ENCODE measurements at places on chromosomes 1 and 21.
A peak's percentile ranks its signal among the peaks of the same experiment; 100 is the strongest.

DNA sequence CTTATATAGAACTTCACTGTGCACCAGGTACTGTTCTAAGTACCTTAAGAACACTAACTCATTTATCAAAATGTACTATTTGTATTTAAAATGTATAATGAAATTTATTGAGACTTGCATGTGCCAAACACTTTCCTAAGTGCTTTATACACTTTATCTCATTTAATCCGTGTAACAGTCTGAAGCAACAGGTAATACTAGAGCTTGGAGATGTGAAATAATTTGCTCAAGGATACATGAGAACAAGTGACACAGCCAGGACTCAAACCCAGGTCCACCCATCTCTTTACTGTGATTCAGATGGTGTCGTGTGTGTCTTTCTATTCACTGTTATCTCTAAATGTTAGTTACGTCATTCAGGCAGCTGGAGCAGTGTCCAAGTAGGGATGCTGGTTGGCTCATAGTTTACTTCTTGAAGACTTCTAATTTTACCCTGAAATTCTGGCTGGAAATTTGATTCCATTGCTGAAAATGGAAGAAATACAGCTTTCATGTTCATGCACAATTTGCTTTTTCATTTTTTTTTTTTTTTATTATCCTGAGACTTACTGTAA, 169.7 kb upstream of the UBE2U start:
- H3K4me1 ChIP-seq = peaks cover under 1% of the 10 kb centered on the region
- no peaks in the 10 kb centered on the region for H3K27me3 ChIP-seq
- DNase-seq = no peak
- H3K4me3 ChIP-seq = no peak overlapping the region
- no peak overlapping the region for H3K27ac ChIP-seq
- H3K36me3 ChIP-seq = no peaks in the 10 kb centered on the region

- H3K4me3 ChIP-seq = no peak overlapping the region
- H3K27ac ChIP-seq = no peak overlapping the region
- H3K27me3 ChIP-seq = no peaks in the 10 kb centered on the region
- peaks cover 11% of the 10 kb centered on the region for H3K4me1 ChIP-seq
- no peaks in the 10 kb centered on the region for H3K36me3 ChIP-seq
Observed at GRCh38 chr1:24027838-24028468, 47.8 kb upstream of the SRSF10 start.

DNA sequence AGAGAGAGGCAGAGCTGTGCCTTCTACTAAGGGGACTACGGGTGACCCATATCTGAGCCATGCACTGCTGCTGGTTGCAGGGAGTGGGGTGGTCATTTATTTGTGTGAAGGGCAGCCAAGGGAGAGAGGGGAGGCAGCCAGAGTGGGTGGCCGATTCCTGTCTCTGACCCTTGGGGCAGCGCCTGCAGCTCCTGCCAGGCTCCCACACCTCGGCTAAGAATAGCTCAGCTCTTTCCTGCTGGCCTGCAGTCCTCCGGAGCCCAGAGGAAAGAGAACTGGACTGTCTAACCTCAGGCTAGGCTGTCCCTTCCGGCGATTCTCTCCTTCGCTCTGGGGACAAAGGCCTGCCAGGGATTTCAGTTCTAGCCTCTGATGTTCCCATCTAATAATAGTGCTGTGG, 11.6 kb upstream of the CD34 start:
- peak overlapping the region; percentile 66 for H3K27ac ChIP-seq
- H3K36me3 ChIP-seq = no peaks in the 10 kb centered on the region
- no peak overlapping the region for H3K4me3 ChIP-seq

DNA sequence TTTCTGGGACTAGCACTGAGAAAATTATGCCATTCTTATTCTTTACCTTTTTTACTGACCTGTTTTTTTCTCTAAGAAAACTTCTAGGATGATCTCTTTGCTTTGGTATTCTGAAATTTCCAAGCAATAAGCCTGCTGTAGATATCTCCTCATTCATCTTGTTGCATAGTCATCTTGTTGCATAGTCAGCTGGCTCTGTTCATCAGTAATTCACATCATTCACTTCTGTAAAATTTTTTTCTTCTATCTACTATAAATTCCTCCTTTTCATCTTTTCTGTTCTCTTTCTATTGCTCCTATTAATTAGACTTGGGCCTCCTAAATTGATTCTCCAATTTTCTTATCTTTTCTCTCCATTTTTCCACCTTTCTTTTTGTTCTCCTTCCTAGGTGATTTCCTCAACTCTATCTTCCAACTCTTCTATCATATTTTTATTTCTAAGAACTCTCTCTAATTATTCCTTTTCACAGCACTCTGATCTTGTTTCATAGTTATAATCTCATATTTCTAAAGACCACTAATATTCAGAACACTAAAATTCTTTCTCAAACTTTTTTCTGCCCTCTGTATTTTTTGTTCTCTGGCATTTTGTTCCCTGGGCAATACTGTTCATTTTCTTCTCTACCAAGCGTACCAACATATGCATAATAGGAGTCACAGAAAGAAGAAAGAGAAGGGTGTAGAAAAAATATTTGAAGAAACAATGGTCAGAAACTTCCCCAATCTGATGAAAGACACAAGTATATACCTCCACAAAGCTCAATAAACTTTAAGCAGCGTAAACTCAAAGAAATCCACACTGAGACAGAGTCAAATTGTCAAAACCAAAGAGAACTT, 17.7 kb downstream of the TUT4 start:
- no peak overlapping the region for H3K27ac ChIP-seq
- no peaks in the 10 kb centered on the region for H3K4me1 ChIP-seq
- no peak overlapping the region for H3K4me3 ChIP-seq
- H3K36me3 ChIP-seq = no peaks in the 10 kb centered on the region

- no peaks in the 10 kb centered on the region for H3K36me3 ChIP-seq
- H3K4me1 ChIP-seq = peaks cover 9% of the 10 kb centered on the region
- no peak for DNase-seq
- no peak overlapping the region for H3K27ac ChIP-seq
Observed at GRCh38 chr1:203360547-203361185, 9.7 kb upstream of the FMOD start.

- DNase-seq = no peak
- no peak overlapping the region for H3K4me3 ChIP-seq
- H3K4me1 ChIP-seq = no peaks in the 10 kb centered on the region
- H3K36me3 ChIP-seq = no peaks in the 10 kb centered on the region
Observed at GRCh38 chr1:198845851-198846250, 207.0 kb downstream of the PTPRC start.

- no peak overlapping the region for H3K27ac ChIP-seq
- H3K36me3 ChIP-seq = no peaks in the 10 kb centered on the region
- no peaks in the 10 kb centered on the region for H3K4me1 ChIP-seq
- no peaks in the 10 kb centered on the region for H3K27me3 ChIP-seq
- no peak for DNase-seq
- H3K4me3 ChIP-seq = no peak overlapping the region
Observed at GRCh38 chr1:64403331-64403730, 66.6 kb upstream of the CACHD1 start.

DNA sequence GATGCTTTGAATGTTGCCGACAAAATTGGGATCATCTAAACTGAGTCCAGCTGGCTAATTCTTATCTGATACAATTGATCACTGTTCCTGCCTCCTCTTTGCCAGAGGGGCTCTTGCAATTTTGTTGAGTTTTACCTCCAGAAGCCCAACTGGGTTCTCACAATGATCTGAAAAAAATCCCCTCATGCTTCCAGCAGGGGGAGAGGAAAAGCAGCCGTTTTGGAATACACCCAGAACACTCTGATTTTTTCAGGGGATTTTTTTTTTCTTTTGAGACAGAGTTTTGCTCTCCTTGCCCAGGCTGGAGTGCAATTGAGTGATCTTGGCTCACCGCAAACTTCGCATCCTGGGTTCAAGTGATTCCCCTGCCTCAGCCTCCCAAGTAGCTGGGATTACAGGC, 13.9 kb upstream of the RERE start:
- DNase-seq = no peak
- H3K27ac ChIP-seq = no peak overlapping the region
- no peak overlapping the region for H3K4me3 ChIP-seq
- no peaks in the 10 kb centered on the region for H3K36me3 ChIP-seq

- H3K27me3 ChIP-seq = no peaks in the 10 kb centered on the region
- no peak for DNase-seq
- no peak overlapping the region for H3K27ac ChIP-seq
- H3K4me3 ChIP-seq = no peak overlapping the region
- H3K36me3 ChIP-seq = peaks cover 10% of the 10 kb centered on the region
Observed at GRCh38 chr1:20871419-20871818, 84.3 kb upstream of the HP1BP3 start.

DNA sequence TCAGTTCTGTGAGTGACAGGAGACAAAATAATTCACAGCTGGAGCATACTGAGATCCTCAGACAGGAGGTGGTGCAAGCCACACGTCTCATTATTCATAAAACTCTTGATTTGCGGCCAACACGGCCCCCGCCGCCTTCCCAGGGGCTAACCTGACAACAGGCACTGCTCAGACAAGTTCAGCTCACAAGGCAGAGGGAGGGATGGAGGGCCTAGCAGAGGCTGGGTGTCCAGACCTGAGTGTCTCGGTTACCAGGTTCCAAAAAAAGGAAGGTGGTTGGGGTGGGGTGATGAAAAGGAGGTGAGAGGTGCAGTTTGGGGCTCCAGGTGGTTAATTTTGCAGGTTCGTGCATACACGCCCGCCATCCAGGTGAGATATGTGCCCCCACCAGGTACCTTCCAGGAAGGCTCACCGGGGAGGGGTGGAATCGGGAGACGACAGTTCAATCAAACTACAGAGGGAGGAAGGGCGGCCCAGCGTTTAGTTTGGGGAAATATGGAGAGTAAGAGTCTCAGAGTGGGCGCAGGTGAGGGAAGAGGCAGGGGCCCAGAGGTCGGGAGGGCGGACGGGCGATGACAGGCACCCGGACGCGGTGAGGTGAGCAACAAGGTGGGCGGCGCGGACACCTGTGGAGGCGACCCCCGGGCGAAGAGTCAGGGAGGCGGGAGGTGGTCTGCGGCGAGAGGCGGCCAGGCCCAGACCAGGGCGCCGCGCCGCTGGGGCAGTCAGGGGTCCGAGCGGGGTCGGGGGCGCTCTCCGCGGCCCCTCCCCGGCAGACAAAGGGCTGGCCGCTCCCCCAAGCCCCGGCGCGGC, 629 bp downstream of the CTNNBIP1 start:
- peak overlapping the region; percentile 88 for H3K4me3 ChIP-seq
- H3K27ac ChIP-seq = peak overlapping the region; percentile 79
- peaks cover 24% of the 10 kb centered on the region for H3K4me1 ChIP-seq
- no peaks in the 10 kb centered on the region for H3K27me3 ChIP-seq
- H3K36me3 ChIP-seq = no peaks in the 10 kb centered on the region
- DNase-seq = no peak

- H3K27ac ChIP-seq = no peak overlapping the region
- H3K36me3 ChIP-seq = no peaks in the 10 kb centered on the region
- peaks cover 4% of the 10 kb centered on the region for H3K27me3 ChIP-seq
- H3K4me1 ChIP-seq = peaks cover 26% of the 10 kb centered on the region
- H3K4me3 ChIP-seq = no peak overlapping the region
- DNase-seq = no peak
Observed at GRCh38 chr1:202146993-202147392, 2.5 kb upstream of the ARL8A start.

- no peak overlapping the region for H3K27ac ChIP-seq
- no peak for DNase-seq
- H3K4me1 ChIP-seq = peaks cover 6% of the 10 kb centered on the region
- H3K36me3 ChIP-seq = no peaks in the 10 kb centered on the region
Observed at GRCh38 chr1:190479516-190479915, 1.9 kb upstream of the BRINP3 start.

DNA sequence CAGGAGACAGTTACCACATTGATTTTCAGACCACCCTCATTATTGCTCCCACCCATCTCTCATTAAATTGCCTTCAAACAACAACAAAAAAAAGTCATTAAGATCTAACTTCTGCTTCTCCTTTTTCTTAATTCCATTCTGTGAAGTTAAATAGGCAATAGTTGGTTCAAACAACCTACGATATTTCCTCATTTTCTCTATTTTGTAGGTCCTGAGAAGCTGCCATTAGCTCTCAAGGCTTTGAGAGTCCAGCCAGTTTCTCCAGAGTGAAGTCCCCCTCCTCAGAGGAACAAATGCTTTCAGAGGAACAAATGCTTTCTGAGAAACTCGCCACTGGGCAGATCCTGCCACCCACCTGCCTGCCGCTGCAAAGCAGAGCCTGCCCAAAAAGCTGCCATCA, 125.6 kb downstream of the ETS2 start:
- DNase-seq = no peak
- H3K4me3 ChIP-seq = no peak overlapping the region
- H3K36me3 ChIP-seq = no peaks in the 10 kb centered on the region
- H3K4me1 ChIP-seq = peaks cover 3% of the 10 kb centered on the region
- no peak overlapping the region for H3K27ac ChIP-seq

GRCh38 chr1:218374401-218375353, 29.5 kb downstream of the TGFB2 start:
- H3K27me3 ChIP-seq = no peaks in the 10 kb centered on the region
- peaks cover 53% of the 10 kb centered on the region for H3K4me1 ChIP-seq
- no peak for DNase-seq
- H3K36me3 ChIP-seq = no peaks in the 10 kb centered on the region
- H3K4me3 ChIP-seq = no peak overlapping the region

- peaks cover 69% of the 10 kb centered on the region for H3K4me1 ChIP-seq
- H3K27ac ChIP-seq = no peak overlapping the region
- H3K4me3 ChIP-seq = no peak overlapping the region
- no peaks in the 10 kb centered on the region for H3K36me3 ChIP-seq
Observed at GRCh38 chr1:214520544-214521165, 30.7 kb downstream of the PTPN14 start.

GRCh38 chr21:46322351-46323226, 1.1 kb downstream of the C21orf58 start:
- peaks cover 5% of the 10 kb centered on the region for H3K36me3 ChIP-seq
- H3K4me1 ChIP-seq = peaks cover 30% of the 10 kb centered on the region
- no peak for DNase-seq
- peak overlapping the region; percentile 95 for H3K4me3 ChIP-seq

Measured in esophagus muscularis mucosa (tissue), 4 donors.